ENCODE measurements at places on chromosomes 7 and 10. TPM values are rescaled to one million over a fixed set of nuclear protein-coding genes. Genes with fewer than 3 reads are reported as not detected.

MMD2 gene
- not detected for total RNA-seq

PDZD7 gene
- total RNA-seq = 1.3 TPM

SHH gene
- total RNA-seq = under 0.01 TPM

HOXA4 gene
- 1.1 TPM for total RNA-seq

VAX1 gene
- under 0.01 TPM for total RNA-seq

GPER1 gene
- total RNA-seq = 0.27 TPM

EPDR1 gene
- 40.1 TPM for total RNA-seq

GRCh38 chr7:53048638-53049037 is 13.2 kb downstream of the POM121L12 start:
- no peak for DNase-seq

- no peak for DNase-seq
These were observed 60.4 kb upstream of the NPVF start for GRCh38 chr7:25288556-25289307.

DNA sequence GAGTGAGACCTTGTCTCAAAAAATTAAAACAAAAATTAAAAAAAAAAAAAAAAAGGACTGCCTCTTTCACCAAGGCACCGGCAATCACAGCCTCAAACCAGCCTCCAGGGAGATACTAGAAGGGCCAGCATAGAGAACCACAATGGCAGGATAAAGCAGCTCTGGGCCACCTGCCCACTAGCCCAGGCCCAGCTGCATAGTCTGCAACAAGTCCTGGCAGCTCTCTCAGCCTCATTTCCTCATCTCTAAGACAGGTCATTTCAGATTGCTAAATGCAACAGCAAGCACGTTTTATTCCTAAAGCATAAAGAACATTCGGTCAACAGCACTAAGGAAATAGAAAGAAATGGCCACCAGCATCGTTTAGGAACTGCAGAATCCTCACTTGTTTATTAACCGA is 28.8 kb downstream of the XPNPEP1 start:
- no peak for DNase-seq

DNA sequence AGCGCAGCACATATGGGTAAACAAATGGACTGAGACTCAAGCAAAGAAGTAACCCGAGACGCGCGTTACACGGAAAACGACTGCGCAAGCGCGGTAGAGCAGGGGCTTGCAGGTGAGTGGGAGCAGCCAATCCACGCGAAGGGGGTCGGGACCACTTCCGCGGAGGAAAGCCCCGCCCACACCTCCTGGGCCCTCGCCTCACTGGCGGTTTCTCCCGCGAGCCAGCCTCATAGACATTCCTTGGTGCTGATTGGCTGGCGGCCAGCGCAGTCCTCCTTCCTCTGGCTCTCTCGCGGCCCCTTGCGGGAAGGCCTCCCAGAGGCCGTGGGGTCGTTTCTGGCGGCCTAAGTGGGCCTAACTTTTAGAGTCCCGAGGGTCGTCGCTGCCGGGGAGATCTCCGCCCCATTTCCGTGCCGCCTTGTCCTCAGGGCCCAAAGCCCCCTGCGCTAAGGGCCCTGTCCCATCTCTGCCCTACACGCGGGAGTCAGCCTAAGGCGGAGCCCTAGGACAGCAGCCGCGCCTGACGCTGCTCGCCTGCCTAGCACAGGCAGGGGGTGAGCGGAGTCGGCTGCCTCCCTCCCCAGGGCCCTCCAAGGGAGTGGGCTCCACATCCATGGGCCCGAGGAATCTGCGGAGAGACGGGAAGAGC is 9.1 kb upstream of the FXYD4 start:
- peak; percentile 97 for DNase-seq

DNA sequence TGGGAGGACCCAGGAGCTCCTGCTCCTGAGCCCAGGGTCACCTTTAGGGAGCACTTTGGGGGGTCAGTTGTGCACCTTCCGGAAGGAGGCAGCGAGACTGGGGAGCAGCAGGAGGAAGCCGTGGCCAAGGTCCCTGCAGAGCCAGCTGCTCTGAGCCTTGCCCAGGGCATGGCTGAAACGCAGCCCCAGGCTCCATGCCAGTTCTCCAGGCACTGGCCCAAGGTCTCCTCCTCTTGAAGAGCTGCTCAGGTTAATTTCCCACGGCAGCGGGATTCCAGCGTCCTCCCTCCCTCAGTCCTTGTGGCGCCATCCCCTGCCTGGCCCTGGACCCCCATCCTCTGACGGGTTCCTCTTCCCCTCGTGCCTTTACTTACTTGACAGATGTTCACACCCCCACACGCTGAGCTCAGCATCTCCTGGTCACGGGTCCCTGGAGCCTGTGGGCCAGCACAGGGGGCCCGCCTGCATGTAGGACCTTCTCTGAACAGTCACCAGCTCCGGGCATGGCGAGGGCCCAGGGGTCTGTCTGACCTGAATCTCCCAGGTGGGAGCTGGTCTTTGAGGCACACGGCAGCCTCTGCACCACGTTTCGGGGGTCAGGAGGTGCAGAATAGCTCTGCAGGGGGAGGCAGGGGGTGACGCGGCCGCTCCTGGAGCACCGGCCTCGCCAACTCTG is 16.7 kb upstream of the CFAP46 start:
- no peak for DNase-seq

DNA sequence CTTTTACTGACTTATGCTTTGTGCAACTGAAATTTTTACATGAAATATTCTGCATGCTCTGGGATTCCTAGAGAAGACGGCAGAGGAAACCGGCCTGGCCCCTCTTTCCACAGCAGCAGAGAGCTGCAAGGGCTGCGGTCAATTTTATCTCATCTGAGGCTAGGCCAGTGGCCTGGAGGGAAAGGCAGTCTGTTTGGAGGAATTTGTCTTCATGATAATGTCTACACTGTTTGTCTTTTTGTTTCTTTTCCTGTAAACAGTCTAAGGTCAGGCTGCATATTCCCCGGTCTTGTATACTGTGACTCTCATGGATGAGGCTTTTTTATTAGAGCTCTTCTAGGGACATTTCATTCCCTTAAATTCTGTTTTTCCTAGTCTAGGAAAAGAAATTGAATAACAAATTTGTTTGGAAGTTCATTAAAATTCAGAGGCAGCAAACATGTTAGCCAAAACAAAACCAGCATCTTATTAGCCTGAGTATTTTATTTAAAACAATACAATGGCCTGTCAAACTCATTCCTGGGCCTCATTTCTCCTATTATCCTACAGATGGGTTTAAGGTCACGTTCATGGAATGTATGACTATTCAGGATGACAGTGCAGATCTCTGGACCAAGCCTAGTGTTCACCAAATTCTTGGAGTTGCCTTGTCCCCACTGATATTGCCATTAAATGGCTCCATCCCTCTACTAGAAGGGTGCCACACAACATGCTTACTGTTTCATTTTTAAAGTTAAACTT is 26.4 kb downstream of the LAMB4 start:
- no peak for DNase-seq

- DNase-seq = peak; percentile 46
These were observed 72.8 kb upstream of the FAM20C start for GRCh38 chr7:119392-120163.
